ENCODE measurements at places on chromosomes 7 and 10.

DNA sequence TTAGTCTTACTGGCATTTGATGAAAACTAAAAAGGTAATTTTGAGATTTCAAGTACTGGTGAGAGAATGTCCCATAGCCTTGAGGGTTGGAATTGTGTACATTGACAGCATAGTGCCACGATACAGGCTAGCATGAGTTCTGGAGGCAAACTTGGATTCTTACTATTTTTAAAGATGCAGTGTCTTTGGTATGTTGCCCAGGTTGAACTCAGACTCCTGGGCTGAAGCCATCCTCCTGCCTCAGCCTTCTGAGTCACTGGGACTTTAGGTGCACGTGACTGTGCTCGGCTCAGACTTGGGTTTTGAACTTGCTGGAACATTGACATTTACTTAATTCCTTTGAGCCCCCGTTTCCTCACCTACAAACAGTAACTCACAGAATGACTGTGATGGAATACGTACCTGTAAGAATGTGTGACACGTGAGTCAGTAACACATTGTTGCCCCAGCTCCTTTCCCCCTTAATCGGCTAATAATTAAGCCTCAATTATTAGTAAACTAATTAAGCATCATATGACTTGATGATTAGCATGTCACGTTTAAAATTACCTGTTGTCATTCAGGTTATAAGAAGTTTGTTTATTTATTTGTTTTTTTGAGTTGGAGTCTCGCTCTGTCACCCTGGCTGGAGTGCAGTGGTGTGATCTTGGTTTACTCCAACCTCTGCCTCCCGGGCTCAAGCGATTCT lies 10.6 kb downstream of the DNAJB6 start:
- DNase-seq, result no peak

- DNase-seq, result no peak
Observed at GRCh38 chr7:155073922-155074321, 3.8 kb downstream of the HTR5A start.

DNA sequence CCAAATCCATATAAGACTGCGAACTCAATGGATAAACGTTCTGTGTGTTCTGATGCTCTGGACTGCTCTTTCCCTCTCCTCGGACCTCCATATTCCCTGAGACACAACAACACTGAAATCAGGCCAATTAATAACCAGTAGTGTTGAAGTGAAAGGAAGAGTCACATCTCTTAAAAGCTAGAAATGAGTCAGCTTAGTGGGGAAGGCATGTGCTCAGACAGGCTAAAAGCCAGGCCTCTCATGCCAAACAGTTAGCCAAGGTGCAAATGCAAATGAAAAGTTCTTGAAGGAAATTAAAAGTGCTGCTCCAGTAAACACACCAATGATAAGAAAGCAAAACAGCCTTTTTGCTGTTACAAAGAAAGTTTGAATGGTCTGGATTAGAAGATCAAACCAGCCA lies 29.3 kb downstream of the TNS3 start:
- no peak for DNase-seq

GRCh38 chr7:108236681-108237415 lies 106.7 kb upstream of the LAMB4 start:
- DNase-seq, result no peak

- DNase-seq, result no peak
Observed at GRCh38 chr10:17075533-17076359, 53.9 kb downstream of the CUBN start.

GRCh38 chr10:31353574-31353973 lies 34.6 kb downstream of the ZEB1 start:
- no peak for DNase-seq

DNA sequence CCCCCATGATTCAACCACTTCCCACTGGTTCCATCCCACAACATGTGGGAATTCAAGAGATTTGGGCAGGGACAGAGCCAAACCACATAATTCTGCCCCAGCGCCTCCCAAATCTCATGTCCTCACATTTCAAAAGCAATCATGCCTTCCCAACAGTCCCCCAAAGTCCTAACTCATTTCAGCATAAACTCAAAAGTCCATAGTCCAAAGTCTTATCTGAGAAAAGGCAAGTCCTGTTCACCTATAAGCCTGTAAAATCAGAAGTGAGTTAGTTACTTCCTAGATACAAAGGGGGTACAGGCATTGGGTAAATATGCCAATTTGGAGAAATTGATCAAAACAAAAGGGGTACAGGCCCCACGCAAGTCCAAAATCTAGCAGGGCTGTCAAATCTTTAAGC lies 272.9 kb downstream of the MAGI2 start:
- DNase-seq, result no peak

DNA sequence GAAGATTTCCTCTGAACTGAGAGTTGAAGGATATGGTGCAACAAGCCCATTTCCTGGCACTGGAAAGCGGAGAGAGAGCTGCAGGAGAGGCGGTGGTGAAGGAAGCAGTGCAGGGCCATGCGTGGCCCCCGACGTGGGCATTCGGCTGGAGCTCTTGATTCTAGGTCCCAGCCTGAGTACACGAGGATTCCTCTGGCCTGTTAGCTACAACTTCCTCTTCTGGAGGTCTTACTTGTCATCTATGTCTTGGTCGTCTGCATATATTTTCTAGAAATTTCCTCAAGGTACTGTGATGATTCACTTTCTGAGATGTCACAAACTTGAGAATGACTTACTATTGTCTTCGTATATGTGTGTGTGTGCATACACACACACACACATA lies 59.2 kb upstream of the JAZF1 start:
- no peak for DNase-seq

GRCh38 chr7:129612112-129613015 lies 844 bp downstream of the NRF1 start:
- peak; percentile 19 for DNase-seq

GRCh38 chr10:91745090-91745831 lies 53.0 kb upstream of the TNKS2 start:
- DNase-seq, result no peak

DNA sequence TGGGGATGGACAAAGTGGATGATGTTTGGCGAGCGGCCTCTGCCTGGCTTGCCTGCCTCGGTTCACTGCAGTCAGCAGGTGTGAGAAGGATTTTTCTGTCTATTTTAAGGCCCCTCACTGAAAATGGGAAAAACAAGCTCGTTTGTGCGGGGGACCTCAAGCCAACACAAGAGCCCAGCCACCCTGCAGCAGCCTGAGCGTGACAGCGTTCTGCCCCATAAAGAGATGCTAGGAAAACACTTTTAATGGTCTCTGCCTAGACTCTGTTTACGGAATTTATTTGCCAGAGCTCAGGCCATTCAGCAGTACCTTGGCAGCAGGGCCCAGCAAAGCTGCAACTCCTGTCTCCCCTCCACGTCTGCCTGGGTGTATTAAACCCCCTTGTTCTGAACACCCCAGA lies 131.7 kb downstream of the GRK5 start:
- DNase-seq, result no peak

GRCh38 chr7:28811701-28812430 lies 146.3 kb downstream of the TRIL start:
- DNase-seq, result no peak

- DNase-seq, result no peak
Observed at GRCh38 chr10:43226441-43226840, 40.4 kb downstream of the RASGEF1A start.

DNA sequence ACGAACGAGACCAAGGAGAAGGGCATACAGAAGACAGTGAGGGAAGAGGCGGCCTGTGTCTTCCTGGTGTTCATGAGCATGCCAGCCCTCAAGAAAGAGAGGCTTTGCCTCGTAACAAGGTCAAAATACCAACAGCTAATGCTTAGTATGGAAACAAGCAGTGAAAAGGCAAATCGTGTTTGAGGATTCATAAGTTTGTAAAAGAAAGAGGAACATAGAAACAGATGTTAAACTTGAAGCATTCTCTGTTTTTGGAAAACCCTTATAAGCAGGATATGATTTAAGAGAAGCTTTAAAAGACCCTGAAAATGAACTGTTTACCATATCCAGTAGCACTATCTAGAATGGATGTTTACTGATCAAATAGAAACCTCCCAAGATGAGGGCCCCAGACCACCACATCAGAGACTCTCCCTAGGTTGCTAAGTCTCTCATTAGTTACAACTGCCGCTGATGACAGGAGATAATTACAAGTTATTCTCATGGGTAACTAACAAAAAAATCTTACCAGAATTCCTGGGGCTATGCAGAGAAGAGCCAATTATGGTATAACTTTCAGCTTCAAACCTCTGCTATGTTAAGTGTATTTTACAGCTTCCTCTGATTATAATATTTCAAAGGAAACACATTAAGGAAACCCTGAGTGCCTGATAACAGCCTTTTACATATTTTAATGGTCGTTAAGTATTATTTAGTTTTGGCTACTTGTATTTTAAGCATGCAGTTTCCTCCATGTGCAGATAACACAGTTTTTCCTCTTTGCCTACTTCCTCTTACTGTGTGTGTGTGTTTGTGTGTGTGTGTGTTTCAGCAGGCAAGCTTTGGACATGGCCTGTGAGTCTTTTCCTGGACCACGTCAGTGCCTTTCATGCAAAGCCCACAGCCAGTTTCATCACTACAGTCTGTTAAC lies 17.9 kb downstream of the JCAD start:
- no peak for DNase-seq

- DNase-seq, result no peak
Observed at GRCh38 chr7:103947026-103947655, 42.3 kb downstream of the RELN start.

Data from neural crest cell (in vitro differentiated cells).